Keratinocyte (primary cell): ENCODE measurements at places on chromosomes 7 and 10.
A peak's percentile ranks its signal among the peaks of the same experiment; 100 is the strongest.

- peaks cover 19% of the 10 kb centered on the region for H3K4me1 ChIP-seq
- DNase-seq = no peak
- H3K27me3 ChIP-seq = no peaks in the 10 kb centered on the region
Measured at GRCh38 chr7:103632005-103632639, 186.1 kb upstream of the SLC26A5 start.

- H3K4me3 ChIP-seq = peak overlapping the region; percentile 78
- no peak for DNase-seq
- no peaks in the 10 kb centered on the region for H3K36me3 ChIP-seq
- H3K4me1 ChIP-seq = peaks cover 43% of the 10 kb centered on the region
Measured at GRCh38 chr10:126904516-126904817, 761 bp upstream of the DOCK1 start.

DNA sequence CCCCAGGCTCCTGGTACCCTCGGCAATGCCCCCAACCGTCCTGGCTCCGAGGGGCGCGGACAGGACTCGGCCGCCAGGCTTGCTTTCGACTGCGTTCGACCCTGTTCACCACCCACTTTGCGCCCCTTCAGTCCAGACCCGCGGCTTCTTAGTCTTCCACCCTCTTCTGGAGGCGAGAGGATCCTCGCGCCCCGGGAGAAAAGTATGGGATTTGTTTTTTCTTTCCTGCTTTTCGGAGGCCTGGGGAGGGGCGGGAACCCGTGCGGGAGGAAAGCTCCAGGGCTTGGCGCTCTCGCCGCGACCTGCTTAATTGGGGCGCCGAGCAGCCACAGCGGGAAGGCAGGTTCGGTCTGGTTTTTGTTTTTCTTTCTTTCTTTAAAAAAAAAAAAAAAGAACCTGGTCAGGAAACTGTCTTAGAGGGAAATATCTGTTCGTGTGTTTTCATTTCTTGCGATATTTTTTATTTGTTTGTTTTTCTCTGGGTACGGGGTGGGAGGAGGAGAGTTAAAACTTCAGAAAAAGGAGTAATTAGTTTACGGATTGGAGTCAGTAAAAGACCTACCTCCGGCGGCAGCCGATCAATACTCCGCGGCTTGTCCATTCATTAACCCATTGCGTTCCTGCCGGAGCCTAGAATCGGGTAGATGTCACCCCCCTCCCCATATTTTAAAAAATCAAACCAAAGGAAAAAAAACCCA lies 1.6 kb downstream of the EMX2 start:
- peaks cover 4% of the 10 kb centered on the region for H3K4me1 ChIP-seq
- H3K27ac ChIP-seq = peak overlapping the region; percentile 31
- peak overlapping the region; percentile 61 for H3K4me3 ChIP-seq
- peaks cover 11% of the 10 kb centered on the region for H3K27me3 ChIP-seq

- DNase-seq = no peak
- H3K27me3 ChIP-seq = no peaks in the 10 kb centered on the region
- no peaks in the 10 kb centered on the region for H3K4me1 ChIP-seq
- H3K36me3 ChIP-seq = no peaks in the 10 kb centered on the region
- H3K27ac ChIP-seq = no peak overlapping the region
Measured at GRCh38 chr7:95980167-95980566, 207.8 kb downstream of the DYNC1I1 start.

DNA sequence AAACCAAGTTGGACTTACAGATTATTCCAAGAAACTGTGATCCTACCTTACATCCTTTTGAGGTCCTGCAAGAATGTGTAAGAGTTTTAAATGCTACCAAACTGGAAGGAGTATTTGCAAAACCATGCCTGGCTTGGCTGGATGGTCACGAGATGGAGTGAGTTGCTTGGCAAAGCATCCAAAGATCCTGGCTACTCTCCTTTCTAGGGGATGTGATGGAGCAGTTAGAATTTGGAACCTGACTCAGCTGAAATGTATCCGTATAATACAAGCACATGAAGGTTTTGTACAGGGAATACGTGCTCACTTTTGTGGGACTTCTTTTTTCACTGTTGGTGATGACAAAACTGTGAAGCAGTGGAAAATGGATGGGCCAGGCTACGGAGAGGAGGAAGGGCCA lies 13.3 kb upstream of the SYPL1 start:
- no peak for DNase-seq
- no peak overlapping the region for H3K4me3 ChIP-seq
- no peaks in the 10 kb centered on the region for H3K27me3 ChIP-seq
- H3K36me3 ChIP-seq = no peaks in the 10 kb centered on the region
- H3K4me1 ChIP-seq = peaks cover 5% of the 10 kb centered on the region
- no peak overlapping the region for H3K27ac ChIP-seq

DNA sequence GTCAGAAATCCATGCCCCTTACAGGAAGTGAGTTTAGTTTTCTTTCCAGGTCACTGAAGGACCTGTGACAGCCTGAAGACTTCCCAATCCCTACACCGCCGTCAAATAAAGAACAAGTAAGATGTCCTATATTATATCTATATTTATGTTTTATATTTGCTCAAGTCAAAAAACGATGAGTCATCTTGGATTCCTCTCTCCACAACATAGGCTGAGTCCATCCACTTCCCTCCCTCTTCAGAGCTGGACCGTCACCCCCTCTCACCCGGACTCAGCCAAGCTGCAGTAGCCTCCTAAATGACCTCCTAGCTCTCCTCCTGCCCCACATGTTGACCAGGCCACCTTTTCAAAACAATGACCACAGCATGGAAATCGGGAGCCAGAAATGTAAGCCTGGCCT lies 53.5 kb downstream of the GLI3 start:
- no peaks in the 10 kb centered on the region for H3K36me3 ChIP-seq
- peaks cover 7% of the 10 kb centered on the region for H3K4me1 ChIP-seq
- no peak overlapping the region for H3K27ac ChIP-seq
- DNase-seq = no peak
- H3K4me3 ChIP-seq = no peak overlapping the region

DNA sequence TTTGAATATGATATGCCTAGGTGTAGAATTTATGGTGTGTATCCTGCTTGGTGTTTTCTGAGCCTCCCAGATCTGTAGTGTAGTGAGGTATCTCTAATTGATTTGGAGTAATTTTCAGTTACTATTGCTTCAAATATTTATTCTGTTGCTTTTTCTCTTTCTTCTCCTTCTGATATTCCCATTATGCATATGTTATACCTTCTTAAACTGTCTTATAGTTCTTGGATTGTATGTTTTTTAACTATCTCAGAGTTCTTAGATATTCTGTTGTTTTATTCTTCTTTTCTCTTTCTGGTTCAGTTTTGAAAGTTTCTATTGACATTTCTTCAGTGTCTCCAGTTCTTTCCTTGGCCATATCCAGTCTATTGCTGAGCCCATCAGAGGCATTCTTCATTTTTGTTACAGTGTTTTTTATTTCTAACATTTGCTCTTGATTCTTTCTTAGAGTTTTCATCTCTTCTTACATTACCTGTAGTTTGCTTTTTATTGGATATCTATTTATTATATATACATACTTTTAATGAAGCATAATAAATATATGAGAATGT lies 205.4 kb upstream of the LRGUK start:
- H3K27ac ChIP-seq = no peak overlapping the region
- DNase-seq = no peak
- H3K27me3 ChIP-seq = no peaks in the 10 kb centered on the region
- no peaks in the 10 kb centered on the region for H3K36me3 ChIP-seq

- H3K4me1 ChIP-seq = no peaks in the 10 kb centered on the region
- DNase-seq = no peak
- no peaks in the 10 kb centered on the region for H3K36me3 ChIP-seq
- H3K4me3 ChIP-seq = no peak overlapping the region
- no peaks in the 10 kb centered on the region for H3K27me3 ChIP-seq
- H3K27ac ChIP-seq = no peak overlapping the region
Measured at GRCh38 chr10:107144490-107144889, 20.0 kb downstream of the SORCS1 start.

GRCh38 chr7:133165529-133165928 lies 83.6 kb upstream of the CHCHD3 start:
- H3K4me3 ChIP-seq = no peak overlapping the region
- H3K36me3 ChIP-seq = no peaks in the 10 kb centered on the region
- H3K4me1 ChIP-seq = no peaks in the 10 kb centered on the region
- H3K27me3 ChIP-seq = peaks cover 5% of the 10 kb centered on the region
- DNase-seq = no peak

GRCh38 chr10:91879515-91880170 lies 29.6 kb downstream of the FGFBP3 start:
- peaks cover 27% of the 10 kb centered on the region for H3K4me1 ChIP-seq
- H3K27me3 ChIP-seq = no peaks in the 10 kb centered on the region
- H3K27ac ChIP-seq = no peak overlapping the region
- no peaks in the 10 kb centered on the region for H3K36me3 ChIP-seq
- no peak for DNase-seq

- DNase-seq = no peak
- peaks cover 36% of the 10 kb centered on the region for H3K4me1 ChIP-seq
- no peaks in the 10 kb centered on the region for H3K36me3 ChIP-seq
- H3K4me3 ChIP-seq = no peak overlapping the region
- no peaks in the 10 kb centered on the region for H3K27me3 ChIP-seq
- peak overlapping the region; percentile 63 for H3K27ac ChIP-seq
Measured at GRCh38 chr10:114491933-114492332, 87.6 kb upstream of the AFAP1L2 start.

DNA sequence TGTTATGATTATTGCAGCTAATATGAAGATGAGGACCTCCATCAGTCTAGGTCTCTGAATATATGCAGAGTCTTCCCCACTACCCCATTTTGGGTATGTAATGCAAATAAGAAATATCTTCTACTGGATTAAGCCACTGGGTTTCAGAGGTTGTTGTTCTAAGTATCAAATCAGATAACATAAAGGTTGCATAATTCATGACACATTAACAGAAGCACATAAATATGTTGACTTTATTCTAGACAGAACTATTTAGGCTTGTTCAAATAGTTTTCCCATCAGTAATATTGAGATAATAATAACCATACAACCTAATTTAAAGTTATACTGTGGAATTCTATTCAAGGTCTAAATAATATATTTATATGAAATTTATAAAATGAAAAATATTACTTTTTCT lies 157.1 kb downstream of the ETV1 start:
- no peak for DNase-seq

GRCh38 chr7:152751449-152752141 lies 8.0 kb upstream of the ACTR3B start:
- H3K4me3 ChIP-seq = no peak overlapping the region
- no peaks in the 10 kb centered on the region for H3K4me1 ChIP-seq
- no peaks in the 10 kb centered on the region for H3K36me3 ChIP-seq
- DNase-seq = no peak

GRCh38 chr10:121961456-121961855 lies 13.6 kb downstream of the NSMCE4A start:
- peaks cover 8% of the 10 kb centered on the region for H3K4me1 ChIP-seq
- H3K4me3 ChIP-seq = no peak overlapping the region
- no peaks in the 10 kb centered on the region for H3K27me3 ChIP-seq
- peaks cover 8% of the 10 kb centered on the region for H3K36me3 ChIP-seq
- no peak for DNase-seq

DNA sequence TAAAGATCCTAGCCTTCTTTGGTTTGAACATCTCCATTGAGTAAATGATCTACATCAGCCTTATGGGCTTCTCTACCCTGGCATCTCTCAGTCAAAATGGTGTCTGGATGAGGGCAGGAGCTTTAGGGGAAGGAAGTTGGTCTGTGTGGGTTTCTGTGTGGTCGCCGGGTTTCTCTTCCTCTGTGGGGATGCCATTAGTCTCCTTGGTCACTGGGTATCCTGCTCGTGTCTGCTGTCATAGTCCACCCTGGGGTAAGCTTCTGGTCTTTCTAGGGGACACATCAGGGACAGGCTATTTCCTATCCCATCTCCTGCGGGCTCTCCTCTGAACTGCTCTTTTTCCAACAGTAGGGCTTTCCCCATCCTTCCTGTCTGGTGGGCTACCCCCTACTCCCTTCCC lies 150.3 kb upstream of the NPY start:
- H3K4me1 ChIP-seq = no peaks in the 10 kb centered on the region
- no peak overlapping the region for H3K4me3 ChIP-seq
- no peaks in the 10 kb centered on the region for H3K27me3 ChIP-seq

DNA sequence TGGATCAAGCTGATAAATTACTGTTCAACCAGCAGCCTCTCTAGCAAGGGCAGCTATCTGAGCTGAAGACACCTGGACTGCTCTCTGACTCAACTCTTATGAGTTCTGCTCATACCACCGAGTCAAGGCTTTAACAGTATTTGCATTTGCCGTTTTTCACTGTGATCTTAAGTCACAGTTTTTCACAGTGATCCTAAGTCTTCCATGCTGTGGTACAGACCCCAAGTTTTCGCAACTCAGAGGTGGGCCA lies 31.3 kb downstream of the PIP4K2A start:
- peak overlapping the region; percentile 92 for H3K27ac ChIP-seq
- H3K27me3 ChIP-seq = no peaks in the 10 kb centered on the region
- H3K4me1 ChIP-seq = peaks cover 40% of the 10 kb centered on the region

GRCh38 chr10:71812016-71812912 lies 38.8 kb downstream of the PSAP start:
- no peak overlapping the region for H3K27ac ChIP-seq
- DNase-seq = no peak
- no peak overlapping the region for H3K4me3 ChIP-seq
- H3K36me3 ChIP-seq = peaks cover 19% of the 10 kb centered on the region

DNA sequence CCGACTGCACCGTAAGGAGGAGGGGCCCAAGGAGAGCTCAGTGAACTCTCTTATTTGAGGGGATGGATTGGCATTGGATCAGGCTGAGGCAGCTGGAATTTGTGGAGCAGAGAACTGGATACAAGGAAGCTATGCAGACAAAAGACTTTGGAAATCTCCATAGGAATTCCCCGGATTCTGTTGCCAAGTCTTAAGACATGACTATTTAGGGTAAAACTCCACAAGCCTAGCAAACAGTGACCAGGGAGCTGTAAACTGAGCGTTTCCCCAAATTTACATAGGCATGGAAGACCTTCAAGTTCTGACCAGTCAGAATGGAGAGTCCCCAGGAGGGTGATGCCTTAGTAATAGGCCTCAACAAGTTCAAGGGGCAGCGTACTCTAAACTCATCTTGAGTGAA lies 82.5 kb upstream of the PCBD1 start:
- H3K27ac ChIP-seq = no peak overlapping the region
- DNase-seq = no peak
- H3K27me3 ChIP-seq = peaks cover 7% of the 10 kb centered on the region
- no peak overlapping the region for H3K4me3 ChIP-seq

- H3K4me1 ChIP-seq = no peaks in the 10 kb centered on the region
- H3K4me3 ChIP-seq = no peak overlapping the region
- H3K36me3 ChIP-seq = no peaks in the 10 kb centered on the region
- H3K27me3 ChIP-seq = no peaks in the 10 kb centered on the region
- DNase-seq = no peak
- H3K27ac ChIP-seq = no peak overlapping the region
Measured at GRCh38 chr7:36002900-36003299, 150.2 kb upstream of the EEPD1 start.

- no peak overlapping the region for H3K4me3 ChIP-seq
- peaks cover 15% of the 10 kb centered on the region for H3K4me1 ChIP-seq
- no peaks in the 10 kb centered on the region for H3K36me3 ChIP-seq
- H3K27ac ChIP-seq = no peak overlapping the region
- peaks cover 15% of the 10 kb centered on the region for H3K27me3 ChIP-seq
Measured at GRCh38 chr10:78754269-78755062, 314.3 kb upstream of the ZMIZ1 start.
